Activated CD4-positive, alpha-beta memory T cell treated with anti-CD3 and anti-CD28 coated beads, Interleukin-2, amount 10 ng/mL, durations not matched to agents 7 days and 5 days (primary cell): ENCODE measurements at places on chromosomes 16 and 17. TPM values are rescaled to one million over a fixed set of nuclear protein-coding genes. Genes with fewer than 3 reads are reported as not detected.
A peak's percentile ranks its signal among the peaks of the same experiment; 100 is the strongest.

- DNase-seq, result no peak
Measured at GRCh38 chr16:70687102-70687511, 1.3 kb upstream of the MTSS2 start.

DNA sequence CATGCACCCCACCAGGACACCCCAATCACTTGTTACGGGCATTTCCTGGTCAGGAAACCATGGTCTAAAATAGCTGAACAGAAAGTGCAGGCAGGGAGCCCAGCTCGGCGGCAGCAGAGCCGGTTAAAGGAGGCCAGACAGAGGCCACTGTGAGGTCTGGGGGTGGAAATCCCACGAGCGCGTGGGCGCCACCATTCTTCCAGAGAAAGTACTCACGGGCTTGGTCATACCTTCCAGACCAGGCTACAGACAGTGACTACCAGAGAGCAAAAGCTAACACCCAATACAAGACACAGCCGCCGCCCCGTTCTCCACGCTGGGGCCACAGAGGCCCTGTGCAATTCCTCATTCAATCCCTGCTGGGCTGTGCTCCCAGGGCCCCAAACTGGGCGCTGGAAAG lies 11.9 kb downstream of the CEP131 start:
- DNase-seq, result no peak

GRCh38 chr16:74249846-74250245 lies 46.8 kb upstream of the PSMD7 start:
- no peak for DNase-seq

DNA sequence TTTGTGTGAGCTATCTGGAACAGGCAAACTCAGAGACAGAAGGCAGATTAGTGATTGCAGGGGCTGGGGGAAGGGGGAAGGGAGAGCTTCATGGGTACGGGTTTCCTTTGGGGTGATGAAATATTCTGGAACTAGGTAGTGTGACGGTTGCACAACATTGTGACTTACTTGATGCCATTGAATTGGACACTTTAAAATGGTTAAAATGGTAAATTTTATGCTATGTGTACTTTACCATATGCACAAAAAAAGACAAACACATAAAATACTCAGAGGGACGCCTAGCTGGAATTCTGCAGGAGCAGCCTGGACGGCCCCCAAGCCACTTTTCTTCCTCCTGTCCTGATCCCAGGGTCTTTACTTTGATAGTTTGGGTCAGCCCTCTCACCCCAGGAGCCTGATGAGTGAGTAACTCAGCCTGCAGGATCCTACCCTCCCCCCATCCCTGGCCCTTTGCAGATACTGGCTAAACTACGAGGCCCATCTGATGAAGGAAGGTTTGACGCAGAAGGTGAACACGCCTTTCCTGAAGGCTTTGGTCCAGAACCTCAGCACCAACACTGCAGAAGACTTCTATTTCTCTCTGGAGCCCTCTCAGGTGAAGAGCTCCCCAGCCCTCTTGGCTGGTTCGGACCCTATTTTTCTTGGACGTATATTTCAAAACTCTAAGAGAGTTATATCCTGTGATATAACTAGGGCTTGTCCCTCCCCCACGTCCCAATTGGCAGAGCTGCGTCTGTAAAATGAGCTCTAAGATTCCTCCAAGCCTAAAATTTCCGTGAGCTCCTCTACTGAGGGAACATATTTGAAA lies 7.8 kb downstream of the ADGRG3 start:
- no peak for DNase-seq

DNA sequence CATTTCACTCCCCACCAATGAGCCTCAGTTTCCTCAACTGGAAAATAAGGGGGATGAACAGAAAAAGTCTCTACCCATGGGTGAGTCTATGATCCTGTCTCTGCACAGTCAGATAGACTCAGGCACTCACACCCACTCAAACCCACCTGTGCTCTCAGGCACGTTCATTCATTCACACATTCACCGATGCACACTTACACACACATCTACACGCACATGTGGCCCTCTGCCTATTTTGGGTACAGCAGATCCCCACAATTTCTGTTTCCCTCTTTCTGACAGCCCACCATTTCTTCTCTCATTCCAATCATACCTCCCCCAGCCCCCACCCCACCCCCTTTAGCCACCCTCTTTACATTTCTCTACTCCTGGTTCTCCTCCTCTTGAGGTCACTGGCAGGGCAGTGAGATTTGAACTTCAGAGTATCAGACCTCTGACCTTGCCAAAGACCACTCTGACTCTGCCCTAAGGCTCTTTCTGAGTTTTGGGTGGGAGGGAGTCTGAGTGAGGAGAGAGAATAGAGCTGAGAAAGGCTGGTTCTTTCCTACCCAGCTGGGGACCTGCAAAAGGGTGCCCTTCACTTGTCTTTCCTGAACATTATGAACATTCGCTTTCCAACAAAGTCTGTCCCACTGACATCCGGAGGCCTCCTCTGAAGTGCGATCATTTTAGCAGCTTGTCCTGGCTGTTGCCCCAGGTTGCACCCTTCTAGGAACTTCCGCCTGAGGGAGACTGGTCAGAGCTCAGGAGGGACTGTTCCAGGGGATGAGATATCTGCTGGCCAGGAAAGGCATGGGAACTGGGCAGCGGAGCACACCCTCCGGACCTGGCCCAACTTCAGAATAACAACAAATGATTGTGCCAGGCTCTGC lies 10.1 kb upstream of the COL1A1 start:
- DNase-seq, result no peak

GRCh38 chr16:16041196-16041892 lies 91.9 kb downstream of the ABCC1 start:
- no peak for DNase-seq

DNA sequence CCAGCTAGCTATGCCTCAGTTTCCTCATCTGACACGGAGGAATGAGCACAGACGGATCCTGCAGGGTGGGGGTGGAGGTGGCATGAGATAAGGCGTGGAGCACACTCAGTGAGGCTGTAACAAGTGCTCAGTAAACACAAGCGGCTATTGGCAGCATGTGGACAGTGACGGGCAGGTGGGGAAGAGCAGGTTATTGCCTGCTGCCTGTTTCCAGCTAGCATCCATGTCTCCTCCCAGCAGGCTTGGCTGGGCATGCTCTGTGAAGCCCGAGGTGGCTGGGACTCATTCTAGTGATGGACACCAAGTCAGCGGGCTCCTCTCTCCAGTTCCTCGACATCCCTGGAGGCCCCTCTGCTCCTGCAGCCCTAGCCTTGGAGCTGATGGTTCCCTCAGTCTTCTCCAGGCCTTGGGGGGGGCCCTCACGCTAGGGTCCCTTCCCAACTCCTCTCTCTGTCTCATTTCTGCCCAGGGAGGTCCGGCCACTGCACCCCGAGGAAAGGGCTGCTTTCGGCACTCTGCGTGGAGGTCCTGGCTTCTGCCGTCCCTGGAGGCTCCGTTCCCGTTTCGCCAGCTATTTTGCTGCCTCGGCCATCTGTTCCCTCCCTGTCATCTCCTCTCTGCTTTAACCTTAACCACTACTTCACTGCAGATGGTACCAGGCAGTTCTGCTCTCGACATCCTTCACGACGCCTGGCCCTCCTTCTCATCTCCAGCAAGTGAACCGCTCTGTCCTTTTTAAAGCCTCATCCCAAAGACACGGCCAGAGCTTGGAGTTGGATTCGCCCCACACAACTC lies 6.2 kb downstream of the RTN4RL1 start:
- DNase-seq, result no peak

DNA sequence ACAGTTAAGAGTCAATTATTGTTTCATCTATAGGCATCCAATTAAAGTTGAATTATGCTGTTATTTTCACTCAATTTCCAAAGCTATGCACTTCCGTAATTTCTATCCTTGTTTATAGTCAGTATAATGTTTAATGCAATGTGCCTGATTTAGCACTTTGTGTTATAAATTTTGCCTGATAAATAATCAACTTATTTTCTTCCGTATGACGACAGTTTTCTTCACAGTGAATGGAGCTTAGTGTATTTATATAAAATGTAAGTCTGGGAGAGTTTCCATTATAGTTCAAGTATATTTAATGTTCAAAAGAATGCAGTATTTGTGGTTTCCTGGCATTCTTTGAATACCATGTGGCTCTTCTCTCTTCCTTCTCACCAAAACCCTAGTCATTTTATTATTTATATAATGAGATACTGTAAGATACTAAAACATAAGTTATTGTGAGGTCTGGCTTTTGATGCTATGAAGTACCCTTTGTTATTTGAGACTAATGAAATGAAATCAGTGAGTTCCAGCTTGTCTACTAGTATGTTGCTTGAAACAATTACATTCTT lies 240.6 kb downstream of the PRKCA start:
- no peak for DNase-seq

DNA sequence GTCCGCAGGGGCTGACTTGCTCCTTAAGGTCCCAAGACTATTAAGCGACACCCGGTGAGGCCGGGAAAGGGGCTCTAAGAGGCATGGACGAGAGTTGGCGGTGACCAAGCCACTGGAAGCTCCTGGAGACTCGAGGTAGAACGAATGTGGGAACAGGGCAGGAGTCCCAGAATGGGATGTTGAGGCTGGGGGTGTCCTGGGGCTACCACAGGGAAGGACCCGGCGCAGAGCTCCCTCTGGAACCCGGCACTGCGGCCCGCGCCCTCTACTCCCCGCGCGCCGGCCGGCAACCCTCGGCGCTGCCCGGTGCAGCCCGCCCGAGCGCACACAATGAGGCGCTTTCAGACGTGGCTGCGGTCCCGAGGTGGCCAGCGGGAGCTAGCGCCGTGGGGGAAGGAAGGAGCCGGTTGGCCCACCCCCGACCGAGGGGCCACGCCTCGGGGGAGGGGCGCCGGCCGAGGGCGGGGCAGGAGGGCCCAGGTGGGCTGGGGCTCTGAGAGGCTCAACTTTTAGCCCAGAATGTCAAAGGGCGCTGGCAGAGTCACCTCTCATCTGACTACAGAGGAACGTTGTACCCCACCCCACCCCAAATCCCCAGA lies at the start of gene CHST6:
CHST6 (minus strand) TSS at position 366 of the 599 bp plus-strand sequence. CDS start 15,613 bp downstream, outside the sequence.
- DNase-seq, result peak; percentile 20

GRCh38 chr17:72176951-72177660 lies 56.3 kb downstream of the SOX9 start:
- DNase-seq, result no peak

DNA sequence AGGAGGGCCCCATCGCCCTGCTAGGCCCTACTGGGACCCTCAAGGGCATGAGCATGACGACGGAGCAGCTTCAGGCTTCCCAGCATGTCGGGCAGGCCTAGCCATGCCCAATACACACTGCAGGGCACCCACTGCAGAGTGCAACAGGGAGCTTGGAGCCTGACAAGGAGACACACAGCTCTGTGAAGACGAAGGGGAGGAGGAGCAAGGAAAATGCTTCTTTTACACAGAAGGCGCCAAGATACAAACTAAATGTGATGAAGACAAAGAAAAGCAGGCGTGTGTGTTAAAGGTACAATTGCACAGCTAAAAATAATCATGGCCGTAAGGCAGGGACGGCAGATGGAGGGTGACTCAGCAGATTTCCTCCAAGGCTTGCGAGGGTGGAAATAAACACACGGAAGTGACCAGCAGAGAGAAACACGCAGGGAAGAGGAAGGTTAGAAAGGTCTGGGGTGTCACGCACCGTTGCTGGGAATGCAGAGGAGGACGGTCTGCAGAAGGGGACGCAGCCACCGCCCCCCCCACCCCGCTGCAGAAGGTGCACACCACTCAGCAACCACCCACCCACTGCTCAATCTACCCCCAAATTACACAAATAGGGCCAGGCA lies 108.5 kb downstream of the ZNF778 start:
- peak; percentile 45 for DNase-seq

DNA sequence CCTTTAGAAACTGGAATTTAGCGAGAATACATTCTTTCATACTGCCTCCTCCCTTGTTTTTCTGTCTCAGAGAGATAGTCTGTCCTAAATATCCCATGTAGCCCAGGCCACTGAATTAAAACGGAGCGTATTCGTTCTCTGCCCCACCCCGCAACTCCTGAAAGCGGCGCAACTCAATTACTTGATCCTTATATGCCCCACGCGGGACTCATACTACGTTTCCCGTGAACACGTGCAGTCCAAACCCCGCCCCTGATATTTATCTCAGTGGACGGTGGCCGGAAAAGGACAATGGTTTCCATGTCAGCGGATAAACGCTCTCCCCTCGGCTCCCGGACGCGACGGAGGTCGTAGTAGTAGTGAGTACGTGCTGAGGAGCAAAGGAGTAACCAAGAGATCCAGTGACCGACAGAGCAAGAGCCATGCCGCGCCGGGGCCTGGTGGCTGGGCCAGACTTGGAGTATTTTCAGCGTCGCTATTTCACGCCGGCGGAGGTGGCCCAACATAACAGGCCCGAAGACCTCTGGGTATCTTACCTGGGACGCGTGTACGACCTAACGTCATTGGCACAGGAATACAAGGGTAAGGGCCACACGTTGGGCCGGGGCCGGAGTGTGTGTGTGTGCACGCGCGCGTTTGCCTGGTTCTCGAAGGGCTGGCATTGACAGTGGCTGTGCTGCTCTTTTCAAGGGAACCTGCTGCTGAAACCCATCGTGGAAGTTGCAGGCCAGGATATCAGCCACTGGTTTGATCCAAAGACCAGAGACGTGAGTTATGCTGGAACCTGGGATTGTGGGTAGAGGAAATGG lies at the start of gene CYB5D1:
CYB5D1 (plus strand) TSS at position 291 of the 809 bp plus-strand sequence; CDS start at position 423, 132 bp downstream.
- DNase-seq, result peak; percentile 92

GRCh38 chr17:82984751-82985427 lies 94.5 kb upstream of the METRNL start:
- DNase-seq, result no peak

- DNase-seq, result no peak
Measured at GRCh38 chr17:13643180-13643579, 41.5 kb upstream of the HS3ST3A1 start.

MLLT6 gene
- total RNA-seq, result 265 TPM

HS3ST2 gene
- total RNA-seq, result not detected

NT5C3B gene
- 19.0 TPM for total RNA-seq

SPATA32 gene
- total RNA-seq, result 0.23 TPM

CCL7 gene
- total RNA-seq, result not detected

TBC1D26 gene
- not detected for total RNA-seq

KRT222 gene
- total RNA-seq, result not detected

TP53TG3 gene
- total RNA-seq, result not detected
